ENCODE measurements at places on chromosomes 13 and 19. TPM values are rescaled to one million over a fixed set of nuclear protein-coding genes. Genes with fewer than 3 reads are reported as not detected.

Gene PPM1N
- 2.8 TPM for total RNA-seq

Gene XAB2
- 19.0 TPM for total RNA-seq

Gene SWSAP1
- 0.50 TPM for total RNA-seq

Gene CPB2
- not detected for total RNA-seq

Gene KLK15
- total RNA-seq: not detected

Gene C5AR2
- total RNA-seq: under 0.01 TPM

Gene PLIN5
- not detected for total RNA-seq

Gene PALM3
- total RNA-seq: 1.3 TPM

Gene ZNF430
- total RNA-seq: 3.1 TPM

Gene GPR12
- not detected for total RNA-seq

Gene SMIM44
- not detected for total RNA-seq

Gene FGF9
- total RNA-seq: 0.33 TPM

Gene TBCB
- 173 TPM for total RNA-seq

Gene KIR2DL1
- not detected for total RNA-seq

Gene SHISA7
- total RNA-seq: not detected

Gene KLK7
- total RNA-seq: not detected

Gene FSD1
- total RNA-seq: 8.7 TPM

Gene LSR
- total RNA-seq: 0.26 TPM

Gene ZNF90
- total RNA-seq: 2.8 TPM

Gene DACH1
- 0.26 TPM for total RNA-seq

Gene COL5A3
- 0.77 TPM for total RNA-seq

Gene LILRB3
- total RNA-seq: not detected

Gene ZNF302
- 21.6 TPM for total RNA-seq

Gene ATP4B
- total RNA-seq: not detected

Gene PGLYRP1
- total RNA-seq: not detected

Gene ALOX5AP
- not detected for total RNA-seq

Gene ZNF723
- not detected for total RNA-seq

Gene CBARP
- 1.5 TPM for total RNA-seq

Gene HPN
- 0.51 TPM for total RNA-seq

Gene DDX49
- 56.3 TPM for total RNA-seq

Gene LMTK3
- total RNA-seq: under 0.01 TPM

Gene PRKCSH
- 120 TPM for total RNA-seq

Gene FXYD1
- total RNA-seq: 4.5 TPM

Gene MAB21L1
- total RNA-seq: 0.77 TPM

Gene ZNF284
- total RNA-seq: 4.0 TPM

Gene PDE4A
- 3.1 TPM for total RNA-seq

Gene MATK
- total RNA-seq: not detected

Gene APC2
- total RNA-seq: 0.50 TPM

Gene GET3
- total RNA-seq: 95.3 TPM

Gene MEGF8
- 32.1 TPM for total RNA-seq

Gene USF2
- total RNA-seq: 53.8 TPM

Gene NLRP4
- not detected for total RNA-seq

Gene UTP14C
- 12.6 TPM for total RNA-seq

Gene KLC3
- total RNA-seq: 0.17 TPM

Gene NPAS1
- 0.26 TPM for total RNA-seq

Gene IZUMO2
- not detected for total RNA-seq

Gene RXFP2
- total RNA-seq: not detected

Gene FLT3LG
- 3.3 TPM for total RNA-seq

Gene ZNF628
- 0.77 TPM for total RNA-seq

Gene DCLK1
- total RNA-seq: 6.3 TPM

Gene DCT
- under 0.01 TPM for total RNA-seq

Gene KIR2DL4
- not detected for total RNA-seq

Gene FBL
- 127 TPM for total RNA-seq

Gene LIM2
- total RNA-seq: not detected

Gene DACT3
- total RNA-seq: 5.6 TPM

Gene ATXN8OS
- total RNA-seq: not detected

Gene TTYH1
- not detected for total RNA-seq
